ENCODE measurements at places on chromosomes 3 and 15.
A peak's percentile ranks its signal among the peaks of the same experiment; 100 is the strongest.

DNA sequence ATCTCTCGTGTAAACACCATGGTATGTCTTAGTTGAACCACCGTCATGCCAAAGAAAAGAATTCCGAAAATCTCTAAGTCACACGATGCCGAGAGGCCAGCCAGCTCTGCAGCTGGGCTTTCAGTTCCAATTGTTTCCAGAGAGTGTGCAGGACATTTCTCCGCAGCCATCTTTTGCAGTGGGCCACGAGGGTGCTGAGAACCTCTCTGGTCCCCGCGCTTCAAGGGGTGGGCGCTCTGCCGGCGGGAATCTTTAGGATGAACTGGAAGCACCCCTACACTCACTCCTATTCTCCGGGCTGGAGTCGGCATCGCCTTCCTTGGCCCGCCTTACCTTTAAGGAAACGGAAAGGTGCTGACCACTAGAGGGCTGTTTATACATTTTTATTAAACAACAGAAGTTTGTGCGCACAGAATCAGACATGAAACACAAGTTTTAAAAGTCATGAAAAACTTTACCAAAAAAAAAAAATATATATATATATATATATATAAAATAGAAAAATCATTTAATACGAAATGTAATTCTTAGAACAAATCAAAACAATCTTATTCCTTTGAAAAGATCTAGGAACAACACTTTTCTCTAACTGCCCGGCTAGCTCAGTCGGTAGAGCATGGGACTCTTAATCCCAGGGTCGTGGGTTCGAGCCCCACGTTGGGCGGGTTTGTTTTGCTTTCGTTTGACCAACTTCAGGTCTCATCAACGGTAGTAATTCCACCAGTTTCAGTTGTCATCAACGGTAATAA is 12.5 kb upstream of the MORF4L1 start:
- DNase-seq: peak; percentile 76

DNA sequence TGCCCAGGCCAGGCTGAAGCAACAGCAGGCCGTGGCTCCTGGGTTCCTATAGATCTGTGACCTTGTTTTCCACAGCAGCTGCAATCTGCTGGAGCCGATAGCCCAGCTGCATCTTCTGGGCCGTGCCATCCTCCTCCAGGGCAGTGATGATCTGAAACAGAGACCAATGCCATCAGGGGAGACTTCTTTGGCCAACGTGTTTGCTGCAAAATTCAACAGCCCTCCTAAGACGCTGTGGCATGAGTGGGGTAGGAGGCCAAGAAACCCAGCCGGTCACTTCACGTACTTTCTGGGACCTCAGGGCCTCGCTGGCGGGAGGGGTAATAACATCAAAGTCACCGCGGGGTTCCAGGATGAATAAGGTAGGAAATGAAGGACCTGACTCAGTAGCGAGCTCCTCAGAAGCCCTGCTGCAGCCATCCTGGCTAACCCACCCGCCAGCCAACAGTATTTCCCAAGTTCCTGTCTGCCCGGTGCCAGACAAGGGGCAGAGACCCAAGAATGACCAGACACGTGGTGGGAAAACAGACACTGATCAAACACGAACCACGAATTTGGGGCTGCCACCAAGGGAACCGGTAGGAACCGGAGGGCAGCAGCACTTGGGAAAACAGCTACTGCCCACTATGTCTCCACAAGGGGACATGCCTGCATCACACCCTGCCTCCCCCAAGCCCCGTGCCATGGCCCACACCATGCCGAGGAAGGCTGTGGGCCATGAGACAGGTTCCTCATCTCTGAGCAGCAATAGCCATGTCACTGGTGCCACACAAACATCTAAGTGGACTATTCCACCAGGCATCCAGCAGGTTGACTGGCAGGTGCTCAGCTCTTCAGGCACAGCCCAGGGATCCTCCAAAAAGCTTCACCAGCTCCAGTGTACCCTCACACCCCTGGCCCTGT is 25.2 kb downstream of the PLXNB1 start:
- no peak for DNase-seq

DNA sequence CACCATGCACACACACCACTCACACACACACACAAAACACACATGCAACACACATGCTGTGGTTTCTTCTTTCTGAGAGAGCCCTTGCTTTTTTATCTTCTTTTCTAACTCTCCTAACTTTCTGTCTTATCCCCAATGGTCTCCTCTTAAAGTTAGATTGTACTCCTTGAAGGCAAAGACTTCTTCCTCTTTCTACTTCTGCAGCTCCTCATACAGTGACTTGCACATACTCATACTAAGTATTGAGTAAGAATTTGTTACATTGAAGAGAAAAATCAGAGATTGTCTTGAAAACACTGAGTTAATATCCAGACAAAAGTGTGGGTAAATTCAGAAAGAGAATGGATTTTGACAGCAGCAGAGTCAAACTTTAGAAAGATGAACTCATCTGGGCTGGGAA is 64.4 kb downstream of the GTPBP8 start:
- no peak for DNase-seq

DNA sequence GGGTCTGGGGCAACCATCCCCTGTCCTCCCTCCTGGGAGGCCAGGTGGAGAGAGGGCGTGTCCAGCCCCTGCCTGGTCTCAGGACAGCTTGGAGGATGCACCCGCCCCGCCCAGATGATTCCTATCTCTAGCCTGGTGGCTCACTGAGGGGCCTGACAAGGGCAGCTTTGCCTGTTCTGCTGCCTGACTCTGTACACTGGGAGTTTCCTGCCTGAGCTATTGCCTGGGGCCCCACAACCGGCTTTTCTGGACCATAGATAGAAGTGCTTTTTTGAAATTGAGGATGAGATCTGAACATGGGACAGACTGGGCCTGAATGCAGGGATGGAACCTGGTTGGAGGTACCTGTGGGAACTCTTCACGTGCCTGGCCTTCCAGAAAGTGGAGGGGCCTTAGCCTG is 751 bp upstream of the PLA2G4E start:
- DNase-seq: no peak
